ENCODE measurements at places on chromosomes 5 and 9.

DNA sequence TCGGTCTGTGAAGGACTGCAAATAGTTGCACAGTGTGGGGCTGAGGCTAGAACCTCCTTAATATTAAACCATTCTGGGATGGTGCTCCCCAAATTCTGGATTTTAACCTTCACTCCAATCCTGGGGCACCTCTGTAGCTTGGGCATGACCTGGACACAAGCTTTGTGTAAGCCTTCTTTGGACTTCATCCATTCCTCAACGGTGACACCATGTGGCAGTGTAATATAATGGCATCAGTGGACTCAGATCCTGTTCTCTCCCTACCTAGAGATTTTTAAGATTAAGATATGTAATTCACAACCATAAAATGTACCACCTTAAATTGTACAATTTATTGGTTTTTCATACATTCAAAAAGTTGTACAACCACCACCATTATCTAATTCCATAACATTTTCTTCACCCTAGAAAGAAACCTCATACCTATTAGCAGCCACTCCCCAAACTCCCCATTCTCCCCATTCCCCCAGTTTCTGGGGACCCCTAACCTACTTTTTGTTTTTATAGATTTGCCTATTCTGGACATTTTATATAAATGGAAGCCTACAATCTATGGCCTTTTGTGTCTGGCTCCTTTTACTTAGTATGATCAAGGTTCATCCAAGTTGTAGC lies 4.8 kb upstream of the PLGRKT start:
- DNase-seq, result no peak

DNA sequence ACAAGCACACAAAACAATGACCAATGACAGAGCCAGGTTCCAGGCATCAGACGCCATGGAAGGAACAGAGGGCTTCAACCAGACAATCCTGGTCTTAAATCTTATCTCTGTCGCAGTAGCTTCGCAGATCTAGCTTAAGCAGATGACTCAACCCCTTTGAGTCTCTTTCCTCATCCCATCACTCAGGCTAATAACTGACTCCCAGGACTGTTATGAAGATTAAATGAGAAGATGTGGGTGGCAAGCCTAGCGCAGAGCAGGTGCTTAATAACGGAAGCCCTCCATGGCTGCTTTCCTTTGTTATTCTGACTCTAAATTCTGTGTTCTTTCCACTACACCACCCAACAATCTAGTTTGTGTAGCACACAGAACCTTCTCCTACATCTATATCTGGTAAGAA lies 110.9 kb downstream of the SLC24A2 start:
- DNase-seq, result no peak

DNA sequence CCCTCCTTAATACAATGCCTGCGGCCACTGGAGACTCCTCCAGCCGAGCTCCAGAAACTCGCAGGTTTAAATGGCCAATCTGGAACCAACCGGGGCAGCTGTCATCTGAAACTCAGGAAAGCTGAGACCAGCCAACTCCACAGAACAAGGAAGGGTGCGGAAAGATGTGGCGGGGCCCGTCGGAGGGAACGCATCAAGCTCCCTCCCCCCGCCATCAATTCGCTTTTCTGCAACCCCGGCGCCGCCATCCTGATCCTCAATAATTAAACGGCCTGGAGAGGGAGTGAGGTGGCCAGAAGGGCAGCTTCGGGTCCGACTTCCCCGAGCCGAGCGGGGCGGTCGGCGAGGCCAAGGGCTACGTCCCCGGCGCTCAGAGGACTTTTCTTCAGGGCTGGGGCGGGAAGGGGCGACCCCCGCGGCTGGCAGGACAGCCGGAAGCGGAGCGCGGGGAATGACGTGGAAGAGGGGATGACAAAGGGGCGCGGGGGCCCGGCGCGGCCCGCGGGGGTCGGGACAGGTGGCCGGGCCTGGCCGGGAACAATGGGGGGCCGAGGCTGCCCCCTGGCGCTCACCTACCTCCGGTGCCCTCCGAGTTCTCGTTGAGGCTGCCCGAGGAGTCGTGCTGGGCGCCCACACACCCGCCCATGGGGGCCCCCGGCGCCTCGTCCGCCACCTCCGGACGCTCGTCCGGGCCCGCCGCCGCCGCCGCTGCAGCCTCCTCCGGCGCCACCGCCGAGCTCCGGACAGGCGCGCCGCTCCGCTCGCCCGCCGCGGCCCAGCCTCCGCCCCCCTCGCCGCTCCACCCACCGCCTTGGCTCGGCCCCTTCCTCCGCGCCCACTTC lies at the start of gene UBTD2:
UBTD2 (minus strand) TSS at position 745 of the 842 bp plus-strand sequence; CDS start at position 646, 99 bp downstream.
- DNase-seq, result peak; percentile 82

DNA sequence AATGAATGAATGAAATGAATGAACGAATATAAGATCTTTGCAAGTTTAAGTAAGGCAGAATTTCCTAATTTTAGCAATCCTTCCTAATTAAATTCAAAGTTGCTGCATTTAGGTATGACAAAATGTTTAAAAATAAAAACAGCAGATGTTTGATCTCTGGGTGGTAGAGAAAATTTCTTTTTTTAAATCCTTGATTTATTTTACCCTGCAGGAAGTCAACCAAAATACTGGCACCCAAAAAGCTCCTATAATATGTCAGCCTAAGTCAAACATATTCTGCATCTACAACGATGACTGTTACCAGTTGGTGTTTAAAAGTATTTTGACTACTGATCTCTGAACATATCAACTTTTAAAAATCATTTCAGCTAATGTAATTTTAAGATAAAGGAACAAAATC lies 58.4 kb downstream of the TTC39B start:
- DNase-seq, result no peak

GRCh38 chr5:160802592-160802991 lies 49.4 kb downstream of the ATP10B start:
- DNase-seq, result no peak

GRCh38 chr5:117326997-117327396 lies 752.4 kb upstream of the SEMA6A start:
- no peak for DNase-seq

GRCh38 chr5:151682751-151683331 lies 3.9 kb downstream of the SPARC start:
- DNase-seq, result no peak

GRCh38 chr5:3041001-3041400 lies 289.5 kb upstream of the IRX2 start:
- DNase-seq, result no peak

GRCh38 chr5:65050140-65050539 lies 281.4 kb downstream of the CWC27 start:
- DNase-seq, result no peak

DNA sequence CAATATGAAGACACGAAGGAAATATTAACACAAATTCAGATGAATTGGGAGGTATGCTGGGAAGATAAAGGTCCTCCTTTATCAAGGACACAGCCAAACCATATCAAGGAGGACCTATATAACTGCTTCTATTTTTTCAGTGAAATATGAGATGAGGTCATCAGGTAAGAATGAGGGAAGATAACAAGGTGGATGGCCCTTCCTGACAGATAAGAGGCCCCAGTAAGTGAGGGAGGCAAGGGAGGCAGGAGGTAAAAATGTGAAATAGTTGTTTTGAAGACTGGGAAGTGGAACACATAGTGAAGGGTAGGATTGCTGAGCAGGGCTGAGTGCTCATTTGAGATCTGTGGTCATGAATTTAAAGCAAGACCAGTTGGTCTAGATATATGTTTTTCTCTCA lies 60.0 kb upstream of the FOXE1 start:
- DNase-seq, result no peak

GRCh38 chr5:179536676-179537075 lies 13.7 kb upstream of the RUFY1 start:
- no peak for DNase-seq

GRCh38 chr5:40446910-40447309 lies 232.8 kb upstream of the PTGER4 start:
- DNase-seq, result no peak

DNA sequence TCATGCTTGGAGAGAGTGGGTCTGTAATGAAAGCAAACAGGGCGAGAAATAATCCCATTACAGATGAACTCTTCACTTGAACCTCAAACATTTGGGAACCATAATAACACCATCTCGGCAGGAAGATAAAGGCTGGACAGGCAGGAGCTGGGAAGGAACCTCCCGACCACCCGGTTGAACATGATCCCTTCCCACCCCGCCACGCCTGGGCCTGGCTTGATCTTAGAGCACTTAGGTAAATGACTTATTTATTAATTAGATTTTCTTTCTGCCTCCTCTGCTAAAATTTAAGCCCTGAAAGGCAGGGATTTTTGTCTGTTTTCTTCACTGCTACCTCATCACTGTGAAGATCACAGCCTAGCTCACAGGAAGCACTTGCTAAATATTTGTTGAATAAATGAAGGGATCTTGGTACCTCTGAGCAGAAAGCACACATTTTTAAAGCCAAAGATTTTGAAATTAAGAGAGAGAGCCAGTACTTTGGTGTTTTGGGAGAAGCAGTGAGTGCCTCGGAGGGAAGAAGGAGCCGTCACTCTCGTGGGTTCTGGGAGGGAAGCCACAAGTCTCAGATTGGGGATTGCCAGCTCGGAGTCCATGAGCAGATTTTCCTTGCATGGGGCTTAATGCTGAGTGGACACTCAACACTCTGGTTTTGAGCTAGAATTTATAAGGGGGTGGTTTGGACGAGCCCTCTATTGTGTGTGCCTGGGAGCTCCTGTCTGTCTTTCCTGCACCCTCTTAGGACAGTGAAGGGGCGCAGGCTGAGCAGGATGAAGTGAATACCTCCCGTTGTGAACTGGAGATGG lies 133.3 kb downstream of the MACROH2A1 start:
- DNase-seq, result no peak

GRCh38 chr9:78115073-78115472 lies 83.5 kb upstream of the GNAQ start:
- DNase-seq, result no peak

GRCh38 chr9:134889386-134890154 lies 9.0 kb downstream of the FCN2 start:
- no peak for DNase-seq

DNA sequence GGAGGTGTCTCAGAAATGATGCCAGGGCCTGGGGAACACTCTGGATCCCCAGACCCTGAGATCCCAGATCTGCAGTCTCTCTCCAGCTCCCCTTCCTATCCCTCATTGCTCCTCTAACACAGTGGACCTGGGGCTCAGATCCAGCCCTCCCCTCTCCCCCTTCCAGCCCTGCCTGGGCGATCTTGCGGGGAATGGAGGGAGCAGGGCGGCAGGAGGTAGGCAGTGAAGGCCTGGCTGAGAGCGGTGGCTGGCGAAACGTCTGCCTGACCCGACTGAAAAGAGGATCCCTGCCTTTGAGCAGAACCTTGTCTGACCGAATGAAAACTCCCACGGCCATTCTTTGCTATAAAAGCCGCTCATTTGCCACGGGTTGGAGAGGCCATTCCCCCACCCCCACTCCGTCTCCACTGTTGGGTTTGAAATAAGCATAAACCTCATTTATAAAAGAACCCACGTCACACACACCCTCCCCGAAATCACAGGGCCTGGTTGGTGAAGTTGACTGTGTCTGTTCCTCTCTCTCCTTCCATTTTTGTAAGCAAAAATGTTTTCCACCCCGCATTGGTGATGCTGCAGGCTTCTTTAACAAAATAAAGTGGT lies 8.8 kb downstream of the MSX2 start:
- DNase-seq, result no peak

DNA sequence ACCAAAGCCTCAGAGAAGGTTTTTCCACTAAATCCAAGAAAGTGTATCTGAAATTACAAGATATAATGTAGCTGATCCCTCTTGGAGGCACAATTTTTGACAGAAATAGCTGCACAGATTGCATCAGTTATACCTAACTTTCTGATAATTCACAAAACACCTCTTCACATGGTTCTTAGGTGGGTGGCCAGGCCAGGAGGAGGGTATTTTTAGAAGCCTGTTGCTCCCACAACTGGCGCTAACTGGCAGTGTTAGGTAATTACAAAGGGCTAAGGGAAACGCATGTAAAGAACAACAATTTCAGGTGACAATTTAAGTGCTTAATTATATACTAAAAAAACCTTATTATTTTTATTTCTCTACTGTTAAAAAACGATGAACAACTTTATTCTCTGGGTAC lies 247.9 kb downstream of the BNC2 start:
- DNase-seq, result no peak

DNA sequence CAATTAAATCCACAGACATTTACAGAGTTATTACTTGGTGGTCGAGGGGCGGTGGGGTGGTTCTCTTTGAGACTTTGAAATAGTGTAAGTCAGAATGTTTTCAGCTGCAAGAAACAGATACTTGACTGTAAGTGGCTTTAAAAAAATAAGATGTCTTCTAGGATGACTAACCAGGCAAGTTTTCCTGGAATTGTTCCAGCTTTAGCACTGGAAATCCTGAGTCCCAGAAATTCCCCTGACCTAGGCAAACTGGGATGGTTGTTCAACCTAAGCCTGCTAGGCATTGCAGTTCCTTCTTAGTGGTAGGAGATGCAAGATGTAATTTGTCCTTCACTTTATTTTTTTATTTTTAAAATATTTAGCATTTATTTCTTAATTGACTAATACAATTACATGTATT lies 169.5 kb upstream of the POC5 start:
- no peak for DNase-seq

GRCh38 chr9:98180996-98181395 lies 11.4 kb downstream of the CORO2A start:
- DNase-seq, result no peak

DNA sequence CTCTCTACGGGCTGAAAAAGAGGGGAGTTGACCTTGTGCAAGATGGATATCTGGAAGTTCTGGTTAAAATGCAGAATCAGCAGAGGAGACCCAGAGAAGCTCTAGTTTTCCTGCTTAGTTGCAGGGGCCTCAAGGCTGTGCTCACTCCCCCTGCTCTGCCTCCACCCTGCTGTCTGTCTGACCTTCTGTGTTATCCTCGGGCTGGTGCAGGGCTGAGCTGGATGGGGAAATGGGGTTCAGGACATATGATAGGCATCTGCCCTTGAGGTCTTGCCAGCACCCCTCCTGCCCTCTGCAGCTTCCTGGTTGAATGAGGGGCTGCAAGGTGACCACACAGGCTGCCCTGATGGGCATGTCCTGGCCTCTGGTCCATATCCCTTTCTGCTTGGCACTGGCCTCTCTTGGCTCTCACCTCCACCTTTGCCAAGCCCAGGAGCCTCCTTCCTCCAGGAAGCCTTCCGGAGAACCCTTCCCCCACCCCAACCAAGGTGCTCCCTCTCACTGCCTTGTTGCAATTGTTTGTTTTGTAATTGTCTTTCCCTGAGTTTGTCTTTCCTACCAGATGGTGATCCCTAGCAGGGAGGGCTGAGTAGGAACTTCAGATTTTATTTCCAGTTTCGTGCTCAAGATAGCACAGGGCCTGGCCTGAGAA lies 1.3 kb downstream of the TMEM268 start:
- DNase-seq, result no peak

All from GM12892 (cell line).